ENCODE measurements at places on chromosomes 12 and 14. TPM values are rescaled to one million over a fixed set of nuclear protein-coding genes. Genes with fewer than 3 reads are reported as not detected.
A peak's percentile ranks its signal among the peaks of the same experiment; 100 is the strongest.

DNA sequence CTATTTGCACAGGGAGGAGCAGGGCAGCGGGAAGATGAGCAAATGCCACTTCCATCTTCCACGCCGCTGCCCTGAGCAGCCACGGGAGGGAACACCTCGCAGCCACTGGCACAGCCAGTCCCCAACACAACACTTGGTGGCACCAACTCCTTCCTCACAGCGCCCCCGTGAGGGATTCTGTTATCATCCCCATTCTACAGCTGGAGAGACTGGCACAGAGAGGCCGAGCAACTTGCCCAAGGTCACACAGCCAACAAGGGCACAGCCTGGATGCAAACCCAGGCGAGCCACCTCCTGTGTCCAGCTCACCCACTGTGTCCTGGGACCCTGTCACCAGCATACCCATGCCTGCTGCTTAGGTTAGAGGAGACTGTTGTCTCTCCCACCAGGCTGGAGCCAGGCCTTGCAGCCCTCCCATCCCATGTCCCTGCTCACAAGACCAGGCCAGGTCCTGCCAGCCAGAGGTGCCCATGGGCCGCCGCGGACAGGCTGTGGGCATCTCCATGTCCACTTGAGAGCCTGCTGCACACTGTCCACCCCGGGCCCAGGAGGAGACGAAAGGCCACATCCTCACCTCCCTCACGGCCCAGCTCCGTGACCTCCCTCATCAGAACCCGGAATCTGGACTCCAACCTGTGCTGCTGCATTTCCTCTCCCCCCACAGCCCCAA lies 57.0 kb downstream of the NCOR2 start:
- DNase-seq: no peak

CABP1 gene
- total RNA-seq: not detected

DNA sequence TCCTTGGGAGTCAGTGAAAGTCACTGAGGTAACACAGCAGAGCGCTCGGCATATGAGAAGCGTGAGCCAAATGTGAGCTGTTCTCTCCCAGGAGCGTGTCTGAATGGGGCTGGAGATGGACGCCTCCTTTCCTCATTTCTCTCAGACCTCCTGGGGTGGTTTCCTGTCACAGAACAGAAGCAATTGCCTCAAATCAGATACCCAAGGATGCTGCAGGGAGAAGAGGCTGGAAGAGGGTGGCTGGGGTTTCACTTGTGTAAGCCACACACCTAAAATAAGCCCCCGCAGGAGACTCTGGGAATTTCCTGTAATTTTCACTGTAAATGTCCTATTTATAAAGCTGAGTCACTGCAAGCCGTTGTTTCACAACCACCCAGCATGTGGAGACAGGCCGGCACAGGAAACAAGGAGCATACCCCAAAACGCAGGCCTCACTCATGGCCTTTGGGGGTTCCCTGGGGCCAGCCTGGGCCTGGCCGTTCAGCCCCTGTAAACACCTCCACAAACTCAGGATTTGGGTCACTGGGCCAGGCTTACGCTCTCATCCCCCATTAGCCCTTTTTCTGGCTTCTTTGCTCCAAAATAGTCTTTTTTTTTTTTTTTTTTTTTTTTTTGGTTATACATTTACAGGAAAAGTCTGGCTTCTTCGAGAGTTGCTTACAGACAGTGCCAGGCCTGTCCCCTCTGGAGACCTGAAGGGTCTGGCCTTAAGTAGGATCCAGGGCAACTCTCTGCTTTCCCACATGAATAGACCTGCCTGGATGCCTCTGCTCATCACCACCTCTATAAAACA lies 55.3 kb downstream of the VCPKMT start:
- peak; percentile 82 for DNase-seq

GRCh38 chr12:122819209-122819785 lies 16.0 kb upstream of the HIP1R start:
- DNase-seq: no peak

DNA sequence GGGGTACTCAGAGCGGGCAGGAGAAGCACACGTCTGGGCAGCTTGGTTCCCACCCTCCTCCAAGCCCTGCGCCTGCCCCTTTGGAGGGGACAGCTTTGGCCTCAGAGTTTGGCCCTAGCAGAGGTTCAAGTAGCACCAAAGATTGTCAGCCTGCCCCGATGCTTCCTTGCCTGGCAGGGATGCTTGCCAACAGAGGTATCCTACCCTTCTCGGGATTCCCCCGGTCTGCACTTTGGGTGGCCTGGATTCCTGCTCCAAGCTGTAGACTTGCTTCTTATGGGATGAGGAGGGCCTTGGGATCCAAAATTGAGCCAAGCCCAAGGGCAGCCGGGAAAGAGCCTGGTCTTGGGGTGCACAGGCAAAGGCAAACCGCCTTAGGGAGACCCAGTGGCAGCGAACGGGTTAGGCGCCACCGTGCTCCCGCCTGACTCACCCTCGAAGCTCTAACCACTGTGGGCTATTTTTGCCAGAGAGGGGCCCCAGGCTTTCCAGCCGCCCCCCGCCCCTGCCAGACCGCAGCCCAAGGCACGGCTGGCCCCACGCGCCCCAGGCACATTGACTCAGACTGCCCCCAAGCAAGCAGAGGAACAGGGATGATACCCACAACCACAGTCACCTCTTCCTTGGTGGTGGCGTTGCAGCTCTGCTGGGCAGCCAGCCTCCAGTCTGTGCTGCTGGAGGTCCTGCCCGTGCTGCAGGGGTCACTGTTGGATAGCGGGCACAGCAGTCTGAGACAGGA lies 847 bp upstream of the WNT10B start:
- DNase-seq: no peak

DNA sequence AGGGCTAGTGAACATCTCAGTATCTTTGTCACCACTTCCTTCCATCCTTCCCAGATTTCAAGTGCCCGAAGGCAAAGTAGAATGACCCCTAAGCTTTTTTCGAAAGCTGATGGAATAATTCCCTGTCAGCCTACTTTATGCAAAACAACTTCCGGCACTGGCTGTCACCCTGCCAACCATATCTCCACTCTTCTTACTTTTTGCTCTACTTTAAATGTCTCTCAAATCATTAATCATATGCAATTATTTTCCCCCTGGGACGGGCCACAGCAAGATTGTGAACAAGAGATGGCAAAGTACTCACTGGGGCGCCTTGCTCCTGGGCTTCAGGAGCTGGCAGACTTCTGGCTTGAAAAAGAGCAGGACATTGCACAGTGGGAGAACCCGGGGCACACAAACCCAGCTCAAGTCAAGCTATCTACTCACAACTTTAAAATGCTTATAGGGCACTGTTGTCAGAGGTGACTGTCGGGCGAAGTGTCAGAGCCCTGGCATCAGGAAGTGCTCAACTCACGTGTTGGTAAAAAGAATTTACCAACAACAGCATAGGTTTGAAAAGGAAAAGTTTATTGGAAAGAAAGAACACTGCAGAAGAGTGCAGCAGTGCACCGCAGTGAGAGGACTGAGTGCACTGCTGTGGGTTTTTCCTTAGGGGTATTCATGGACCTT lies 373.5 kb downstream of the PAWR start:
- DNase-seq: no peak

DNA sequence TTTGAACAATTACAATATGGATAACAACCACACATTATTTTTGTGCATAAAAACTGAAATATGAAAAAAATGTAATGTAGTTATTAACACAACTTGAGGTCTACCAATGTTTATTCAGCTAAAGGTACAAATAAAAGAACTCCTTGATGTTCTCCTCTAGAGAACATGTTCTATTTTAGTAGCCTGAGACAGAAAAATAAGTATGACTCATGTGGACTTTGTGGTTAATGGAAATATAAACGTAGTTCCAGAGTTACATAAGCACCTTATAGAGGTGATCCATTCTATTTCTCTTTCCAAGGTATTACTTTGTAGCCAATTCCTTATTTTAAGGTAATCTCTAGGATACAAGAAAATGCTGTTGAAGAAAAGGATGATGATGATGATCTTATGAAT lies 25.7 kb downstream of the ALKBH1 start:
- no peak for DNase-seq

DNA sequence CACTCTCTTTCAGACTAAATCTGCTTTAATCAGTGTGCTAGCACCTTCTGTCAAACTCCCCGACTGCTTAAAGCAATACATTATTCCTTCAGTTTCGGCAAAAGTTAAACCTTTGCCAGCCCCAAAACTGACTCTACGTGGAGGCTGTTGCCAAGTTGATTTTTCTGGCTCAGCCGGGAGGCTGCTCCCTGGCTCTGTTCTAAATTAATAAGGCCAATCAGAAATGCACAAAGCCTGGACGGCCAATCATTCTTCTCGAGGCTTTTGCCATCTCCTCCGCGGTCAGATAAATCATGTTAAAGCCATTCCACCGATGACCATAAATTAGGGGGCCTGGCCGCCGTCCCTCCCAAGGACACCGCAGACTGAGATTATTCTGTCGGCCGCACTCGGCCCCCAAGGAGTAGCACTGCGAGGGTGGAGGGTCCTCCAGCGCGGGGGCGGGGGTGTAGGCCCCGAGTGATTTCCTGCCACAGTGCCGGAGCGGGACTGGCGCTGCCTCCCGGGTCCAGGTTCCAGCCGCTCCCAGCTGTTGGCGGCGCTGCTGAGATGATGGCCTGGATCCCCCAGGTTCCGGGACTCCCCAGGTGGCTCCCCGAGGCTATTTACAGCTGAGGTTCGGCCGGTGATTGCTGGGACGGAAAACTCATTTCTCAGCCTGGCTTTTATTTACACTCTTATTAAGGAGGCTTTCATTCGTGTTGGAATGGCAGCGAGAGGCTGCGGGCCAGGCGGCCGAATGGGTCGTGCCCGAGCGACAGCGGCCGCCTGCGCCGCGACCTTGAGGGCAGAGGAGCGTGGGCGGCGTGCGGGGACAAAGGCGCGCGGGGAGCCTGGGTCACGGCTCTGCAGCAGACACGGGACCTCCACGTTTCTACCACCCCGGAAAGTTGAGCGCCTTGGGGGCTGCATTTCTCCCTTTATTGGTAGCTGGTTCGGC lies 165.1 kb downstream of the MON2 start:
- no peak for DNase-seq

MYO1H gene
- not detected for total RNA-seq
